ENCODE measurements at places on chromosomes 1 and 21.

DNA sequence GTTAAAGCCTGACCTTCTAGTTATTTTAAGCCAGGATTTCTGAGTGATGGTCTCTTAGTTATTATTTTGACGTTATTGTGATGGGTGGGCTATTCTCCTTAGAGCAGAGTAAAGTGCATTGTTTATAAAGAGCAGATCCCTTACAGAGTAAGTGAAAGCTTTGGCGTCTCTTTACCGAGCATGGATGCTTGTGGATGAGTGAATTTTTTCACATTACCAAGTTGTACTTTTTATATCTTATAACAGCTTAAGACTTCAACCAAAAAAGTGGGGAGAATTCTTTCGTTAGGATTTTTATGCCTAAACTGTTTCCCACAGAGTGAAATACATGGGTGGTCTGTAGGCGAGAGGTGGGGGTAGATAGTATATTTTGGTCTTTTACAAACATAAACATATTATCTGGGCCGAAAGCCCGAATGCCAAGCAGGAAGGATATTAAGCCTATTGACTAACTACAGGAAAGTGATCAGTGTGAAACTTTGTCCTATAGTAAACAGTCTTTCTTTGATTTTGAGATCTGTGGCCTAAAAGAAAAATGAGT lies 279.1 kb upstream of the C1orf105 start:
- no peak for DNase-seq

DNA sequence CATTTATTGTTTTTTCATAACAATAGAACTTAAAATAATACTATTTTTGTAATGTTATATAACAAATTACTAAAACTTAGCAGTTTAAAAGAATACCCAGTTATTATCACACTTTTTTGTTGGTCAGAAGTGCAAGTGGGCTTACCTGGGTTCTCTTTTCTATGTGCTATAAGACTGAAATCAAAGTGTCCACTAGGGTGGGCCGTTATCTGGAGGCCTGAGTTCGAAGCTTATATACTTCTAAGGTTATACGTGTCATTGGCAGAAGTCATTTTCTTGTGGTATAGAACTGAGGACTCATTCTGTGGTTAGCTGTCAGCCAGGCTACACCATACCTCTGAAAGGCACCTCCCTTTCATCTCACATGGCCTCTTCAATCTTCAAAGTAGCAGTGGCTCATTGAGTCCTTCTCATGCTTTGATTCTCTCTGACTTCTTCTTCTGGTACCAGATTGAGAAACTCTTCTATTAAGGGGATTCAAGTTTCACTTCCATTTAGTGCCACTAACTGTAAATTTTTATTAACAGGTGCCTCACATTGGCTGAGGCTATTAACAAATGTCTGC lies 414.3 kb downstream of the AMY1C start:
- DNase-seq, result no peak

- DNase-seq, result peak; percentile 46
Observed at GRCh38 chr1:869499-870244, 54.1 kb upstream of the SAMD11 start.

- no peak for DNase-seq
Observed at GRCh38 chr1:35932158-35932636, 1.3 kb downstream of the AGO3 start.

- DNase-seq, result no peak
Observed at GRCh38 chr21:40667967-40668366, 179.0 kb downstream of the DSCAM start.

DNA sequence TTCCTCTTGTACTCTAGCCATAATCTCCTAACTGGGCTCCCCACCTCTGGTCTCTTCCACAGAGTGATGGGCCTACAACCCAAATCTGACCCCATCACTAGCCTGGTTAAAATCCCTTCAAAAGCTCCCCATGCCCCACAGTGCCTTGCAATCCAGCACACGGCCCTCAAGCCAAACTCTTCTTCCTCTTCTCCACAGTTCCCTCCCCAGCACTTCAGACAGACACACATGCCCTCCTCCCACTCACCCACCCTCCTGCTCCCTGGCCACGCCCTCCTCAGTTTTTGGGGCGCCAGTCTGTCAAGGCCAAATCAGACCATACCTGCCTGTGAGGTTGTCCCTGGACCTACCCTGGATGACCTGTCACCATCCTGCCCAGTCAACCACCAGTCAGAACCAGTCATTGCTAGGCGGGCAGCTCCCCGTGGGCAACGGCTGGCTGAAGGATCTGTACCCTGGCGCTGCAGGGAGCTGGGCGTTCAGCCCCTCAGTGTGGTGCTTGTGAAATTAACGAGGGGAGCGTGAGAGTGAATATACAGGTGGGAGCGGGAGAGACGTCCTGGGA lies 753 bp downstream of the C1orf210 start:
- DNase-seq, result no peak

DNA sequence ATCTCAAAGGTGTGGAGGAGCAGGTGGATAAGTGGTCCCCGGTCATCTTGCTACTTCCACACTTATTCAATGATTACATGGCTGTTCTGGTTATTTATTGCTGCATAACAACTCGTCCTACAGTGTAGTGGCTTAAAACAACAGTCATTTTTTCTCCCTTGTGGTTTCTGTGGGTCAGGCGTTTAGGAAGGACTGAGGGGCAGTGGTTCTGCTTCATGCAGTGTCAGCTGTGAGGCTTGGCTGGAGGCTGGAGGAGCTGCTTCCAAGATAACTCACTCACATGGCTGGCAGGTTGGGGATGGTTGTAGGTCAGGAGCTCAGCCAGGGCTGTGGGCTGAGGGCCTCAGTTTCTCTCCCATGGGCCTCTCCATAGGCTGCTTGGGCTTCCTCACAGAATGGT lies 5.9 kb upstream of the SLC6A17 start:
- DNase-seq, result no peak

Data from midbrain (tissue), 1 donor.